Germinal center (tissue), 1 donor: ENCODE measurements at places on chromosomes 12 and 14.

- no peak for DNase-seq
These were observed 305.2 kb upstream of the FOXG1 start for GRCh38 chr14:28461389-28461788.

DNA sequence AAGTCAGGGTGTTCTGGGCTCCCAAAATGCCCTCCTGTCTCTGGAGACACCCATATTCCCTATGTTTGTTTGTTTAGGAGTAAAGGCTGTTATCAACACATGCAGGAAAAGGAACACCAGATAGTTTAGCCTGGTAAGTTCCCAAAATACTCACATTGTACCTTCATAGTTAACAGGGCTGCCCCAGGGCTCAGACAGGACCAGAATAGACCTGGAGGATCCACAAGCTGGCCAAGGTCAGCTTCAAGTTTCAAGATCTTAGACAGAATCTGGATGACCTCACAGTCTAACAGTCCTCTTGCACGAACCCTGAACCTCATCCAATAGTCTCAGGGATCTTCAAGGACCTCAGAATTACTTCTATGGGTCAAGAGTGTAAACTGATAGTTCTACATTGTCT lies 18.1 kb upstream of the HSP90B1 start:
- DNase-seq, result no peak

DNA sequence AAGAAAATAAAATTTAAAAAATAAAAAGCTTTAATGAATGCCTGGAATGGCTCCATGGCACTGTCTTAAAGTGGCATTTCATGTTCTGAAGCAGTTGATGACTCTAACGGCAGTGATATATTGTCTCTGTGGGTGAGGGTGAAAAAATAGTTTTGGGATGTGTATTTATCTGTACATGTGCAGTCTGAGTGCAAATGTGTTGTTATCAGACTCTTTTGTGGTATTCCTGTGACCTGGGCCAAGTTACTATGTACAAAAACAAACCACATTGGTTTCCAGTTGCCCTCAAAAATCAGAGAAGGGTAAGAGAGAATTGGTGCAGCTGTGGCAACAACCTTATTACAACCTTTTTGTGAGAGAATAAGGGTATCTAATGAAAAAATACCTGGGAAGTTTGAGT lies 81.7 kb upstream of the CCDC91 start:
- no peak for DNase-seq

GRCh38 chr12:117120787-117121186 lies 21.6 kb upstream of the TESC start:
- no peak for DNase-seq

DNA sequence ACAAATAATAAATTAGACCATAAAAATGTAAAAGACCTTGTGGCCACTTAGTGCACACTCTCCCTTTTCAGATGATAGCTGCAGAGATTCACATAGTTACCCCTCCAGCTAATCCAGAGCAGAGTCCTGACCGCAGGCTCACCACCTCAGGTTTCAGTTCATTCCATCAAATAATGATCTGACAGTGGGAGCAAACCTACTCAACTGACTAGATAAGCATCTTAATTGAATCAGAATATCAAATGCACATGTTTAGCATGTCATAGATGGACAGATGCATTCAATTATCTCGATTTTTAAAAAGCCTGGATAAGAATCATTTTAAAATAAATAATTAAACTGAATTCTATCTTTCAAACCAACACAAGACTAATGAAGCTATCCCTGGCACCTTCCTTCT lies 242.3 kb upstream of the PDZRN4 start:
- no peak for DNase-seq

DNA sequence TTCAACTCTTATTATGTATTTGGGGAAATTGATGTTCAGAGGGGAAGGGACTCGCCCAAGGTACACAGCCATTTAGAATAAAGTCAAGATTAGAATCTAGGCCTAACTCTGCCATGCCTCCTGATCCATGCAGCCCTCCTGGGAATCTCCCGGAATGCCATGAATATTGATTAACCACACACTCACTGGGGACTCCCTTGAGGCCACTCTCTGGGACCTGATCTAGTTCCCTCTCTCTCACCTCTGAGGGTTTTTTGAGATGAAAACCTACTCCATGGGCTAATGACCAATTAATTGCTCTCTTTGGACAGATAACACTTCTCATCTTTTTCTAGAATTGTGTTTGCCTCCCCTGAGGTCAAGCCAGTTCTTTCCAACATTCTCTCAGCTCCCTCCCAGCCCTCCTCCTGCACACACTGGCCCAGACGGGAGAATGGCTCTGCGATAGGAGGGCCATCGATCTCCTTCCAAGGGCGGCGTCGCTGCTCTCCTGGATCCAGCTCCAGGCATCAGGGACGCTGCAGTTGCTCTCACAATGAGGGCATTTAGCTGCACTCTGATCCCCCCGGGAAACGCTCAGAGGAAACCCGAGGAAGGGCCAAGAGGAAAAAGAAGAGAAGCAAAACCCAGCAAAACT lies 22.6 kb downstream of the WSCD2 start:
- no peak for DNase-seq

DNA sequence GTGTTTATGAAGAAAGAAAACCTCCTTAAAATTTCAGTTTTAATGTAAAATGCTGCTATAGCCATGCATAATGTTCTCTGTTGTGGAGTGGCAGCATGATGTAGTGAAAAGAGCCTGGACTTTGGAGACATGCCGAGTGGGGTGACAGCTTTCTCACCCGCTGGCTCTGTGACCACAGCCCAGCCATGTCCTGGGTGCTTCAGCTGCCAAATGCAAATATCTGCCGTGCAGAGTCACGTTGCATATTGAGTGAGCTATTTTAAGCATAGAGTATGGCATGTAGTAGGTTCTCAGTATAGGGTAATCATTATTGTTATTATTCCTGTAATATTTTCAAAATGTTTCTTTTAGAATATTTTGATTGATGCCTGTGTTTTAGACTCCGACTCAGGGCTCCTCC lies 15.5 kb upstream of the TCTN2 start:
- peak; percentile 19 for DNase-seq

DNA sequence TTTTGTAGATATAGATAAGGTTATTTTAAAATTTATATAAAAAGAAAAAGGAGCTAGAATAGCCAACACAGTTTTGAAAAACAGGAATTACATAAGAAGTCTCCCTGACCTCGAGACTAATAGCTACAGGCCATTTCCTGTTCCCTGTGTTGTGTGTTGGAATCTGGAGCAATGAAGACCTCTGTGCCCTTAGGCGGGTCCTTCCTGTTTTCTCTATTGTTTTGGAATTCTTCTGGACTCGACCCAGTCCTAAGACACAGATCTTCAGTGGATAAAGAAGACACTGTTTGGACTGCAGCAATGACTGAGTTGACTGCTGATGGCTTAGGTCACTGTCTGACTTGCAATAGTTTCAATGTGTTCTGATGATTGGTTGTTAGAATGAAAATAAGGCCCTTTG lies 26.2 kb downstream of the SNRPF start:
- DNase-seq, result no peak

- DNase-seq, result no peak
These were observed 98.8 kb downstream of the FRMD6 start for GRCh38 chr14:51750542-51750941.

- DNase-seq, result no peak
These were observed 11.2 kb upstream of the DYNC1H1 start for GRCh38 chr14:101953151-101953550.

DNA sequence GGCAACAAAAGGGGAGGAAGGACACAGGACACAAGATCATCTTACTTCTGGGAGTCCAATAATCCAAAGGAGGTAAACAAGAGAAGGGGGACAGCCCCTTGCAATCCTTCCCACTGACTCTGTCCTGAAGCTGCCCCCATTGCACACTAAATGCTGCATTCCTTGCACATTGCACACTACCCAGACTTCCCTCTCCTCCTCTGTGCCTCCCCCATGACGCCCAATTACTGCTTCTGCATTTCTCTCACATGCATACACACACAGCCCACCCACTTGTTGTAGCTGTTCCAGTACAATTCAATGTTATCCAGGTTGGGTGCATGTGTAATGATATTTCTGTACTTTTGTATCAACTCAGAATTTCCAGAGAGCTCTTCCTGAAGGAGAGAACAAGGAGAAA lies 5.5 kb downstream of the NDRG2 start:
- no peak for DNase-seq

- DNase-seq, result no peak
These were observed 376.5 kb downstream of the C12orf75 start for GRCh38 chr12:105706973-105707334.

DNA sequence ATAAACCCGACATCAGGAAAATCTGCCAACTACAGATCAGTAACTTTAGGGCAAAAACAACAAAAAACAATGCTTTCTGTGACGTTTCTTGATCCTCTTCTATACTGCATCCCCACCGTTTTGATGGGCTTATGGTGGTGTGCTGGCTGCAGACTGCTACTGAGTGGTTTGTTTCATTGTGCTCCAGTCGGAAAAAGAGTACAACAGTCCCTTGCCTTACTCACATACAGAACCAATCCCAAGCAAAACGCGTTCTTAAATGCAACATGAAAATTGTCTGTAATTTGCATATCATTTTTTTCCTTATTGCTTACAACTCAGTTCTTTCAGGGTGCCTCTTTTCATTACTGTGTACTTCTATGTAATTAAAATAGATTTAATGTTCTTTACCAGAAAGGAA lies 2.3 kb downstream of the ETV6 start:
- DNase-seq, result no peak

DNA sequence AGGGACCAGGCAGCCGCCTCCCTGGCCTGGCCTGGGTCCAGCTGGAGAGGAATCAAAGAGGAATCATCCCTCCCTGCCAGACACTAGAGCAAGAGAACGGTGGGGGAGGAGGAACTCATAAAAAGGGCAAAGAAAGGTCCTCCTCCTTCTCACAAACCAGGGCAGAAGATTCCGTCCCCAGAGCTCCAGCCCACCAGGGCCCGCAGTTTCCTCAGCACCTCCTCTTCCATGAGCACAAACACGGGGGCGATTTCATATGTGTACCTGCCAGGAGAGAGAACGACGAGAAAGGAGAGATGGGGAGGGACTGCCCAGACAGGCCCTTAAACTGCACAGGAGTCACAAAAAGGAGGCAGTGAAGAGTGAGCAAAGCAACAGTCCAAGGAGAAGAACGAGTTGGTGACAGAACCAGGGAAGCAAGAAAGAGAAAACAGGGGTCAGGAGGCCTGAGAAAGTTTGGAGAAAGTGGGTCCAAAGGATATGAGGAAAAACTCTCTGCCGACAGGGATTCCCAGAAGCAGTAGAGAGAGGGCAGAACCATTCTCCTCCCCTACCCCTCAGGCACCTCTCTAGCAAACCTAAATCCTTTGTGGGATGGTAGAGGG lies 8.7 kb upstream of the ZNF740 start:
- DNase-seq, result no peak

GRCh38 chr12:89370421-89370831 lies 18.1 kb upstream of the DUSP6 start:
- DNase-seq, result no peak

DNA sequence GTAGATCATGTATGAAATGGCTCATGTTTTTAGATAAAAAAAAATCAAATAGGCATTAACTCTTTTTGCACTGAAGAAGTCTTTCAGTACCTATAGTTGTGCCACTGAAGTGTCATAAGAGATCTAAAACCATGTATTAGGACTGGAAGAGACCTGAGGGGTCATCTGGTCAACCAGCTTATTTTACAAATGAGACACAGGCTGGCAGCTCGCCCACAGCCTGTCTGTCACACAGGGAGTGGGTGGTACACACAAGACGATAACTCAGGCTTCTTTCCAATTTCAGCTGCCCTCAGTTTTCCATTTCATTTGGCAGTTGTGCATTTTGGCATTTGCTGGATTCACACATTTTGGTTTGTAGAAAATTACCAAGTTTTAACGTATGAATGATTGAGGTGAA lies 34.7 kb downstream of the C12orf75 start:
- DNase-seq, result no peak

- no peak for DNase-seq
These were observed 104.7 kb upstream of the IFNG-AS1 start for GRCh38 chr12:67884596-67884995.

- no peak for DNase-seq
These were observed 112.0 kb downstream of the SLC15A5 start for GRCh38 chr12:16165506-16165905.

- DNase-seq, result no peak
These were observed 22.5 kb upstream of the CDKN3 start for GRCh38 chr14:54374117-54374884.
